ENCODE measurements at places on chromosomes 2 and 18.

GRCh38 chr2:181411105-181411849 lies 45.9 kb upstream of the ITGA4 start:
- no peak for DNase-seq

DNA sequence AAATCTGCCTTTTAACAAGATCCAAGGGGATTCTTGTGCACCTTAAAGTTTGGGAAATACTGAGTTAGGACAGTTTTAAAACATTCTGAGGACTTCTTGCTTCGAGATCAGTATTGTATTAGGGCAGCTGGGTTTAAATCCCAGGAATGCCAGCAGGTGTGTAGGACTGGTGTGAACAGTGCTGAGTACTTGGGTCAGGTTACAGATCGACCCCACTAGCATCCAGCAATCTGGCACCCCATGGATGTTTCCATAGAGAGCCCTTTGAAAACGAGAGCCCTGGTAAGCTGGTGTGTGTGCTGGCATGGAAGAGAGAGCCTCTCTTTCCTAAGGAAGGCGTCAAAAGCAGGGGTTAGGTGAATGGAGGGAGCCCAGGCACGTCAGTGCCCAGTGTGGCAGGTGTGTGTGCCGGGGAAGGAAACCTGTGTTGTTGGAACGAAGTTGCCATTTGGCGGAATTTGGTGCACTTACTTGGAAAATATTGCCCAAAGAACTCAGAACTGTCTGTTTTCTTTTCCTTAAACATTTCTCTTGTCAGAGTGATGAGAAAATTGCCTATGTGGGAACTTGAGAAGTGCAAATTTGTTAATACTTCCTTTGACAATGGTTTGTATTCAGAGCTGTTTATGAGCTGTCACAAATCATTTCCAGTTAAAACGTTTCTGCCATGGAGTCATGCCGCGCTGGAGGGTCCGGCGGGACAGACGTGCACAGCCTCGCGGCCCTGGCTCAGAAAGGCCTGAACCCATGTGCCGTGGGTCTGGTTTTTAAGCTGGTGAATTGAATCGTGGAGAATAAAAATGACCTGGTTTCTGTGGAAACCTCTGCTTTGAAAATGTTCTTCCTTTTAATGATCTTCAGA lies 38.1 kb downstream of the LDLRAD4 start:
- no peak for DNase-seq

DNA sequence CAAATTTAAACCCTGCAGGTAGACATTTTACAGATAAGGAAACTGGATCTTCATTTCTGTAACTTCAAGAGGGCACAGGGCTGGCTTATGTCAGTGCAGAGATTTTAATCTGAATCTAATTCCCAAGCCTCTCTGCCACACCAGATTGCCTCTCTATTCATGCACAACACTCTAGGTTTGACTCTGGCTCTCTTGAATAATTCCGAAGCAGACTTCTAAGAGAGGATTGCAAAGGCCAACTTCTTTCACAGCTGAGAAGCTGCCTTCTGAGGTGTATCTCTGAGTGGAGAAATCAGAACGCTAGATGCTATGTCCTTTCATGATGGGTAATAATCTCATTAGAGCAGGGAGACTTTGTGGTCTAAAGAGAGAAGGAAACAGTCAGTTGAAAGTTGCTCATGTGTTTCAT lies 20.1 kb upstream of the MGAT5 start:
- no peak for DNase-seq

DNA sequence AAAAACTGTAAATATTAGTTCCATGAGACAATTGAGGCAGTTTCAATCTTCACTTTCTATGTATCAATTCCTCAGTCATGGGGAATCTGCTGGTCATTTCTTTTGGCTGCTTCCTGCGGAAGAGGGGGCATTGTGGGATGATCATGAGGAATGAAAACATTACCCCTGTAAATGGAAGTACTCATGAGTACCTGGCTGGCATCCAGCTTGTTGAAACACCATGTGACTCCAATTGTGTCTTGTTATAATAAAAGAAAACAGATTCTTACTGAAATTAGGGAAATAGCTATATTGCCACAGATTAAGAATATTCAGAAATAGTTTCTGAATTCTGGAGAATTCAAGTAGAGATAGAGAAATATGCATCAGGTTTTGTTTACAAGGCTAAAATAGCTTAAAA lies 41.6 kb upstream of the GPR39 start:
- no peak for DNase-seq

- no peak for DNase-seq
Measured at GRCh38 chr18:77110400-77110799, 22.2 kb downstream of the MBP start.

- DNase-seq: no peak
Measured at GRCh38 chr2:37820471-37820986, 104.6 kb upstream of the RMDN2 start.

- no peak for DNase-seq
Measured at GRCh38 chr2:25000036-25000435, 28.3 kb upstream of the DNAJC27 start.

DNA sequence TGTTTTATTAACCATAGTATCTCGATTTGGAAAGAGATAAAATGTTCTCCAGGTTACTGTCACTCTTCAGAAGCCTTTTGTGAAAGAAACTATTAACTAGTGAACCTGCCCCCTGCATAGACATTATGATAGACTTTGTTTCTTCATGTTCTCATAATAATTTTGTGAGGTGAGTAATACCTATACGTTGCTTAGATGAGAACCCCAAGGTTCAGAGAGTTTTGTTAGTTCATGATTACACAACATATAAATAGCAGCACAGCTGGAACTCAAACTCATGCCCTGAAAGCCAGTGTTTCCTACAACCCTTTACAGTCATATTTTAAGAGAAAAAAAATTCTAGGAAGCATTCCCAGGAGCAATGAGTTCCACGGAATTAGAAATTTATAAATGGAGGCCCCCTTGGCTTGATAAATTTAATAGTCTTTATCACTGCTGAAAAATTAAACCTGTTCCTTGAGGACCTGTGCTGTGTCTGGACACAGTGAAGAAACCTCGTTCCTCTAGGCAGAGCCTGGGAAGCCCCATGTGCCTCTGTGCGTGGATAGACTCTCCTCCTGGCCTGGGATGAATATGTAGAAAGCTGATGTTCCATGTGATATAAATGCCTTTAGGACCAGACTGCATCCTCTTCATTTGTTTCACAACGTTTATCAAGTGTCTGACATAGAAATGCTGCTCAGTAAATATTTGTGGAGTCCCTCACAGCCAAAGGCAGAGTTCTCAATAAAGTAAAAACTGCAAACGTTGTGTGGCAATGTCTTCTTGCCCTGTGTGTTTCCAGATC lies 1257.0 kb upstream of the GYPC start:
- DNase-seq: no peak

DNA sequence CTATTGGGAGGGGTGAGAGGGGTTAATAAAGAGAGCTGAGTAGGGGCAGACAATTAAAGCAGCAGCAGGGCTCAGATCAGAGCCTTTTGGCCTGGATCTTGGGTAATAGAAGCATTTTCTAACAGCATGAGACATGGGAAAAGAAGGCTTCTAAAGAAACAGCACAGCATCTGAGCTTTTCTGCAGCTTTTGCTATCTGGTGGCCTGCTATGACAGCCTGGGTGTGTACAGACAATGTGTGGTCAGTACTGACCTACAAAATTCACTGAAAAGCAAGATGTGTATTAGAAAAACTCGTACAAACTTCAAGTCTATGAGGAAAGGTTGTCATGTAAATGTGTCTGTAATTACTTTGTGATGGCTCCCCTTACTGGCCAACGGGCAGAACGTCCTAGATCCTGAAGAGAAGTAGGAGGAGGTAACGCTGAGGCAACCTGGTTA lies 95.6 kb downstream of the GALNT3 start:
- DNase-seq: peak; percentile 7

DNA sequence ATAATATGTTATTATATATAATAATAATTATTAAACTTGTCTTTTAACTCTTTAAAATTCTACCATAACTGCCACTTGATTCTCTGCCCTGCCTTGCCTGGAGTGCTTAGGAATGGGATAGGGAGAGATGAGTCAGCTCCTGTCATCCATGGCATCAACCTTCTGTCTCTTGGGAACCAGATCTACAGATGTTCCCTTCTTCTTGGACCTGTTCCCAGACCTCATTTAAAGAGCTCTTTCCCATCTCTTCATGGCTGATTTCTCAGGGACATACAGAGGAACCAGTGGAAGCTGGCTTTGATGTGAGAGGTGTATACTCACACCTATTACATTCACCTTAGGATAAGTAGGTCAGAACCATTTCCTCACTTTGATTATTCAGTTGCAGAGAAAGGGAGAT lies 155.3 kb upstream of the MYO3B start:
- peak; percentile 34 for DNase-seq

DNA sequence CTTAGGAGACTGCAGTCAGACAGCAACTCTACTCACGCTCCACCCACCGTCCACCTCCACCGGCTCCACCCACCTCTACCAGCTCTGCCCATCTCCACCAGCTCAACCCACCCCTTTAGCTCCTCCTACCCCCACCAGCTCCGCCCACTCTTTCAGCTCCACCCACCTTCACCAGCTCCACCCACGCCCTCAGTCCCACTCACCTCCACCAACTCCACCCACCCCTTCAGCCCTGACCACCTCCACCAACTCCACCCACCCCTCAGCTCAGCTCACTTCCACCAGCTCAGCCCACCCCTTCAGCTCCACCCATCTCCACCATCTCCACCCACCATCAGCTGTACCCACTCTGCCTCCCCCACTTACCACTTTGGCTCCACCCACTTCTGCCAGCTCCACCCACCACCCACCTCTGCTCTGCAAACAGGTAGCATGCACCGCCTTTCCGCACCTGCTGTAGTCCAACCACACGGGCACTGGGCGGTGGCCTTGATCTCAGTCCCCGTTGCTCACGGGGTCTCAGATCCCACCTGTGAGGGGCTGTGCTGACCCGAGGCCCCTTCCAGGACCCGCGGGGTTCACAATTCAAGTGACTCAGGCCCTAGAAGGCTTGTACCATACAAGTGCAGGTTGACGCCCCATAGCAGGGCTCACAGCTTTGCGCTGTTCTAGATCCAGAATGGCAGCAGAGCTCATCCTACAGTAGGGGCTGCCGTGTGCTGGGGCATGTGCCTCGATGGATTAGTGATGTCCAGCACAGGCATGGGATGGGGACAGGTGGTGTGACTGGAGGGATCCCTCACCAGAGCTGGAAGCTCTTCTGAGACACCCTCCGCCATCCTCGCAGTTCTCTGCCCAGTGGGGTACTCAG lies 77.2 kb upstream of the OTOS start:
- DNase-seq: no peak

DNA sequence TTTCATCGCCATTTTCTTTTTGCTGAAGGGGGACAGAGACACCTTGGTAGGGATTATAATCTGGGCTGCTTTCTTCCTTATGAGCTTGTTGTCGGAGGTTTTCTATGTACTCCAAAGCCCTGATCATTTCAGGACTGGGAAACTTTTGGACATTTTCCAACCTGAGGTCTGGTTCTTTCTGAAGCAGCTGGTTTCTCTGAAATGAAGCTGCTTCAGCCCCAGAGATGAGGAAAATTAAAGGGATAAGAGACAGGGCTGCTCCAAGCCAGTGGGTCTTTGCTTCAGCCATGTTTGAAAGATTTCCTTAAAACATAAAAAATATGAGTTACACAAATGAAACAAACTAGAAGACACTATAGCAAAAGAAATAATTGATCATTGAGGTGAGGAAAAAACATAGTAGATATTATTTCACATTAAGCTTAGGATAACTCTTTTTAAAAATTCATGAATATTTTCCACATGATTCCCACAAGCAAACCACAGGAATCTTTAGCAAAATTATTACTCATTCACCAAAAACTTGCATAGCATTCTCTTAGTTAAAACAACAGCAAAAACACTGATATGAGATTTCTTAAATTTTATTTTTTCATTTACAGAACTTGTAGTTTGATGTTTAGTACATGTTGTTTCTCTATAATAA lies 3.0 kb downstream of the SCG2 start:
- DNase-seq: peak; percentile 35

DNA sequence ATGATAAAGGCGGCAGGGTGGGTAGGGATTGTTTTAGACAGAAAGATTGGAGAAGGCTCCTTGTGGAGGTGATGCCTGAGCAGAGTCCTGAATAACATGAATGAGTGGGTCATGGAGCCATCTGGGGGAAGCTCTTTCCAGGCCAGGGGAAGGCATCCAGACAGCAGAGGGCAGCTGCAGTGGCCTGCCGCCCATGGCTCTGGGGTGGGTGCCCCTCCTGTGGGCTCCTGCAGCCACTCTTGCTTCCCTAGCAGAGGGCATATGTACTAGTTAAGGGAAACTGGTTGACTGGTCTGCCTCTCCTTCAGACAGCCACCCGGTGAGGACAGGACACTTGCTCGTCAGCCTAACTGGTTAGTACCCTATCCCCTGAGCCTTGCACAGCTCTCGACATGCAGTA lies 46.5 kb upstream of the SLC1A4 start:
- no peak for DNase-seq

GRCh38 chr2:25324905-25325592 lies 16.7 kb downstream of the DNMT3A start:
- DNase-seq: no peak

DNA sequence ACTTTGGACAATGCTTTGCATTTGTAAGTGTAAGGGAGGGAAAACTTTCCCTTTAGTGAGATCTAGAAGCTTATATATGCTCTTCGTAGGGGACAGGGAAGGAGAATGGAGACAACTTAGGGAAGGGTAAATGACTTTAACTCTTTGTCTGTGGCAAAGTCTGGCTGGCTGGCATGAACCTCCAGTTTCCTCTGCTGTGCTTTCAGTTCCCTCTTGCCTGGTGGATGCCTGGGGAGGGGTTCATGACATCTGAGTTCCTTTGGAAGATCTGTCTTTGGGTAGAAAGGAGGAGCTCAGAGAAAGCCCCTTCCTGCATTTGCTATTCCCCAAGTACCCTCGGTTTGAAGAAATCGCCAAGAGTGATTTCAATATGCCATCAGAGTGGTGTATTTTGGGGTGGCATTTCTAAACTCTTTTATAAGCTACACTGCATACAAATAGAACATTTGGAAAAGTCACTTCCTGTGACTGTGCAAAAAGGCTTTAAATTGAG lies 143.6 kb downstream of the VAPA start:
- DNase-seq: no peak

- no peak for DNase-seq
Measured at GRCh38 chr2:121034551-121034950, 250.5 kb downstream of the TFCP2L1 start.

GRCh38 chr2:181158427-181158826 lies 178.0 kb downstream of the UBE2E3 start:
- no peak for DNase-seq

GRCh38 chr2:19120941-19121750 lies 237.3 kb downstream of the OSR1 start:
- peak; percentile 22 for DNase-seq

- DNase-seq: no peak
Measured at GRCh38 chr2:203870481-203870880, 2.9 kb downstream of the CTLA4 start.

- no peak for DNase-seq
Measured at GRCh38 chr18:63860531-63860930, 27.0 kb upstream of the SERPINB2 start.

GRCh38 chr2:241041589-241042158 lies 43.3 kb downstream of the SNED1 start:
- no peak for DNase-seq

Measured in amniotic stem cell (primary cell).